ENCODE measurements at places on chromosomes 5 and 9. TPM values are rescaled to one million over a fixed set of nuclear protein-coding genes. Genes with fewer than 3 reads are reported as not detected.

DNA sequence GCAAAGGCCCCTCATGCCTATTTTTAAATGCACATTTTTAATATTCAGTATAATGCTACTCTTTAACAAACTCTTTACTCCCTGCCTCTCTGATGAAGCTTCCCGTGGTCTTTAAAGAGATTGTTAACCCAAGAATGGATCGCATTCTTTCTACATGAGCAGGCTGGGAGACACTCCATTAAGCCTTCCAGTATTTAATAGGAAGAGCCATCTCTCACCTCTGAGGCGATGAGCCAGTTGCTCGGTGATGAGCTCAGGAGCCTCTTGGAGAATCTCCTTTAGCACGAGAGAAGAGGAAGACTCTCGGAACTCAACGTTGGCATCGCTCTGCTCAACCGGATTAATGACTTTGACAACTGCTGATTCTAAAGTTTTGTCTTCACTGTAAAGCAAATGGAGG is 59.6 kb downstream of the PRUNE2 start:
- DNase-seq = no peak

GRCh38 chr5:1831677-1832313 is 30.6 kb downstream of the NDUFS6 start:
- no peak for DNase-seq

- DNase-seq = no peak
Observed at GRCh38 chr5:98217138-98217537, 556.3 kb upstream of the RGMB start.

- no peak for DNase-seq
Observed at GRCh38 chr5:160363211-160363610, 7.2 kb downstream of the C1QTNF2 start.

CBY3 gene
- total RNA-seq = 1.3 TPM

DNA sequence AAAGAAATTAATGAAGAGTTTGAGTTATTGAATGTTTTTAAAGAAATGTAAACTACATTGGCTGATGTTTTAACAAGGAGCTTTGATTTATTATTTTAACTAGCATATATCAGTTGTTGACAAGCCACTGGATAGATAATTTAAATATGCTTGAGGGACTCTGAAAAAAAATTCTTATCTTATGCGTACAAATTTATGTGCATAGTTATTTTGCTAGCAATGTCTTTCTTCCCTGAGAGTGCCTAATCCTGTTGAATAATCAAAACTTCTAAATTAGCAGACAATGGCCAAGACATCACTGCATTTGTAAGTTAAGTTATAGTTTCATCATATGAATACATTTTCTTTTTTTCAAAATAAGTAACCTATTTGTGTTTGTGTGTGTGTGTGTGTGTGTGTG is 342.3 kb downstream of the MED10 start:
- DNase-seq = no peak

GRCh38 chr9:120643061-120643460 is 63.1 kb upstream of the CDK5RAP2 start:
- no peak for DNase-seq

DNA sequence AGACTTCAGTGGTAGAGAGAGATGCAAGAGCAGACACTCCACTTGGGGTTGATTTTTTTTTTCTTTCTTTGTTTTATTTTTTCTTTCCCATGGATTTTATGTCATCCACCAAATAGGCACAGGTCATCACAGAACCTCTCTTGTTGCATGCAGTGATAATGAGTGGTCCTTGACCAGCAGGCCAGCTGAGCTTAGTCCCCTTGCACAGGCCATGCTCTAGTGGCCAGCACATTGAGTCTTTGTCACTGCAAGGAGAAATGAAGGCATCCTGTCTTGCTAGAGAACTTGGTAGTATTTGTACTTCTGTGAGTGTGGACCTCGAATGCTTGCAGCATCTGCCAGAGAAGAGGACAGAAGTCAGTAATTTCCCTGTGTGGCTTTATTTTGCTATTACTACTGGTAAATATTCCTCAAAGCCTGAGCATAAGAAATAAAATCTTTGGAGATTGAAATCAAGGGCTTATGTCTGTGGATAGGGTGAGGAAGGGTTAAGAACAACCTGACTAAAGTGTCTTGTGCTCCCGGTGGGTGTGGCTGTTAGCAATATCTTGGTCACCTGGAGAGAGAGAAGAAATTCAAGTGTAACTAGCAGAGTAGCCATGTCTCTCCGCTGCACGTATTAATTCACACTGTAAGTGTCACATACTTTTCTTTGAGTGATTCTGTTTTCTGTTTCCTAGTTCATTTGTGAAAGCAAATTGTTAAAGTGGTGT is 45.3 kb upstream of the NCS1 start:
- DNase-seq = no peak

HCN1 gene
- total RNA-seq = not detected

DNA sequence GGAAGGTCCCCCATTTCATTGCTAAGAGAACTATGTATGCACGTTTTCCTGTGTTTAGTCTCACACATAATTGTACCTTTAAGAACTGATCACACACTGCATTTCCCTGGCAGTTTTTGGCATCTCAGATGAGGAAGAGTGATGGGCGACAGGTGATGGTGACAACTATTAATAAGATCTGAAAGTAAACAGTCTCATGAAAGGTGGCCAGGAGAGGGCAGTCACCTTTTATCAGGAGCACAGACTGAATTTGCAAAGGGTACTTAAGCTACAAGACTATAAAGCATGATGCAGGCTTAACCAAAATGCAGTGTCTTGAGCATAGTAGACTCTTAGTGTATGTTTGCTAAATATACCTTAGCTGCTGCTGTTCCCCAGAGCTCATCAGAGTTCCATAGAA is 91.5 kb downstream of the GHR start:
- no peak for DNase-seq

- no peak for DNase-seq
Observed at GRCh38 chr9:119180897-119181296, 188.3 kb downstream of the BRINP1 start.

FBP2 gene
- total RNA-seq = not detected

SLC4A9 gene
- 0.35 TPM for total RNA-seq

GRCh38 chr9:87958591-87958990 is 15.7 kb downstream of the CDK20 start:
- no peak for DNase-seq

GRCh38 chr5:180816608-180817534 is 14.3 kb upstream of the MGAT1 start:
- no peak for DNase-seq

DNA sequence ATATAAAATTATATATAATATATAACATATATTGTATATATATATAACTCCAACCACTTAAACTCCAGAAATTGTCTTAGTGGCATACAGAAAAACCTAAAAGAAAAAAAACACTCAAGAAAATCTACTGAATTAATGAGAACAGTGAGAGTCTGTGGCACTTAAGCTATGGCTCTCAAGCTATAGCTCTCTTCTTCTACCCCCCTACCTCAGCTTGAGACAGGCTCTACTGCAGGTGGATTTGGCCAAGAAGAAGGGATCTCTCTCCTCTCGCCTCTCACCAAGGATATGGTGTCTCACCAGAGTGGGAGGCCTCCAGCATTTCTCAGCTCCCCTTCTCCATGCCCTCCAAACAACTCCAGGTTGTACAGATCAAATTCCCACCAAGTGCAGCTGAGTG is 64.5 kb upstream of the DAB2 start:
- DNase-seq = no peak

DNA sequence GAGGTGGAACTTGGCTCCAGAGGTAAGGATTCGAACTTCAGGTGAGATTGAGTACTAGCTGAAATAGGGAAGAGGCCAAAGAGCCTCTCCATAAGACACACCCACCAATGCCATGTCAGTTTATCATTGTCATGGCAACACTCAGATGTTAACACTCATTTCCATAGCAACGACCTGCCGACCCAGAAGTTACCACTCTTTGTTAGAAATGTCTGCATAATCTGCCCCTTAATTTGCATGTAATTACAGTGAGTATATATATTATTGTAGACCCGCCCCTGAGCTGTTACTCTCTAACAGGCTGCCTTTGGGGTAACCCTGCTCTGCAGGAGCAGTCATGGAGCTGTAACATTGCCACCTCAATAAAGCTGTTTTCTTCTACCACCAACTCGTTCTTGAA is 10.2 kb upstream of the NTRK2 start:
- DNase-seq = no peak

SPINK4 gene
- total RNA-seq = 2.1 TPM

DNA sequence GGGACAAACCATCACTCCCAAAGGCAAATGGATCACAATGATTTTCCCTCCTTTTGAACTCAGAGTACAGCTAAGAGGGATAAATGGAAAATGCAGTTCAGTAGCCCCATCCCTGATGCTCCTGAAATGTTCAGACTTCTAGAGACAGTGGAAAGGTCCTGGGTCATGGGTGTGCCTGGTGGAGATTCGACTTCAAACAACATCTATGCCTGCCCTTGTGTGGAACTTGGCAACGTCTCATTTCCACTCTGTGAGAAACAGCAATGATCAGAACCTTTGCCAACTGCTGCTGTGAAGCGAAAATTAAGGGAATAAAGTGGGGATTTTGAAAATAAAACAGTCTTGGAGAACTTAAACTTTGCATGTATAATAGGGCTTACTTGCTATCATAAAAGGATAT is 778.1 kb downstream of the SEMA5A start:
- no peak for DNase-seq

- no peak for DNase-seq
Observed at GRCh38 chr9:15697446-15697851, 144.6 kb downstream of the CCDC171 start.

- no peak for DNase-seq
Observed at GRCh38 chr5:130966990-130967525, 198.0 kb downstream of the HINT1 start.

GRCh38 chr5:38367410-38367809 is 109.1 kb downstream of the EGFLAM start:
- no peak for DNase-seq

DNA sequence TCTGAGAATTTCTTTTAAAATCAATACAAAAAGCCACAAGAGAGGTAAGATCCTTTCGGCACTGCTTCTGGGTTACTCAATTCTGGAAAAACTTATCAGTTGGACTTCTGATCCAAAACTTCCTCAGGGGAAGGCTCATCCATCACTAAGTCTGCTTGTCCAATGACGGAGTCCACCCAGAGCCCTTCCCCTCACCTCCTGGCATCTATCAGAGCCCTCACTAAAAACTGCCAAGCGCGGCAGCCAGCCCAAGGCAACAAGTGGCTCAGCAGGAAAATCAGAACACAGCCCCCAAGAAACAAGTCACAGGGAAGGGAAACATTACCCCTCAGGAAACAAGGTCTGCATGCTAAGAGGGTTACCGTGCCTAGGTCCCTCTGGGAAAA is 869 bp upstream of the ESM1 start:
- no peak for DNase-seq

SLC36A2 gene
- not detected for total RNA-seq

MYO10 gene
- 67.6 TPM for total RNA-seq

- DNase-seq = no peak
Observed at GRCh38 chr9:73844135-73844534, 653.0 kb upstream of the RORB start.

- no peak for DNase-seq
Observed at GRCh38 chr5:20832204-20833080, 844.4 kb upstream of the CDH18 start.

GRCh38 chr9:137670391-137671195 is 51.8 kb downstream of the EHMT1 start:
- DNase-seq = no peak

DNA sequence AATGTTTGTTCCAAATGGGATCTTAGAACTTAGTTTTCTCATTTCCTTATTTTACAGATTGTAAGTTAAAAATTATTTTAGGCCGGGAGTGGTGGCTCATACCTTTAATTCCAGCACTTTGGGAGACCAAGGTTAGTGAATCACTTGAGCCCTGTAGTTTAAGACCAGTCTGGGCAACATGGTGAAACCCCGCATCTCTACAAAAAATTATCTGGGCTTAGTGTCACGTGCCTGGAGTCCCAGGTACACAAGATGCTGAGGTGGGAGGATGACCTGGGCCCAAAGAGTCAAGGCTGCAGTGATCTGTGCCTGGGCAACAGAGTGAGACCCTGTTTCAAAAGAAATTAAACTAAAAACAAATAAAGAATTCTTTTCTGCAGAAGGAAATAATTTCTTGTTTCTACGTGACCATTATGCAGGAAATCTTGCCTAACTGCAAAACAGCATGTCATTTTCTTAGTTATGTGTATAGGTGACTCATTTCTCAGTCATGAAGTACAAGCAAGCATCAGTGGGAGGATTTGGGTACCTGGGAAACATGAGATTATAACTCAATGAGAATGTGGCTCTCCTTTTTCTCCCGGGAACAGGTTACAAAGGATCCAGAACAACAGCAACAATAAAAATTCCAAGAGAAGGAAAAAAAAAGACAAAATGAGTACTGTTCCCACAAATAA is 375.1 kb upstream of the ST8SIA4 start:
- DNase-seq = no peak

GRCh38 chr5:133831491-133832224 is 136.8 kb downstream of the C5orf15 start:
- no peak for DNase-seq

DNA sequence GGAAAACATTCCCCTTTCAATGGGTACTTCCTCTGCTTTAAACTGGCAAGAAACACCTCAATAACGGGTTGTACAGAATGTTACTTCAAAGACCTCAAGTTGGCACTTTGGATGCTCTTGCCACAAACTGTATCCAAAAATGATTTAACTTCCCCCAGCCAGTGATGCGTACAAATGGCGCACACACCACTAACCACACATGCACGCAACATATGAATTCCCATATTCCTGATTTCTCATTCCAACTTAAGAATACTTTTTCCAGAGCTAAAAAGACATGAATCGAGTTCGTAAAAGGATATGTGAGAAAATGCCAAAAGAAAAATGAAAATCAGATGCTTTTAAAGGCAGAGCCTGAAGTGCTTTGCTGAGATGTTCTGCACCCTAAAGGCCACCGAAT is 388.0 kb upstream of the PIK3R1 start:
- no peak for DNase-seq

DOCK2 gene
- total RNA-seq = 0.09 TPM

GRCh38 chr9:22813529-22813928 is 366.9 kb downstream of the DMRTA1 start:
- no peak for DNase-seq

DNA sequence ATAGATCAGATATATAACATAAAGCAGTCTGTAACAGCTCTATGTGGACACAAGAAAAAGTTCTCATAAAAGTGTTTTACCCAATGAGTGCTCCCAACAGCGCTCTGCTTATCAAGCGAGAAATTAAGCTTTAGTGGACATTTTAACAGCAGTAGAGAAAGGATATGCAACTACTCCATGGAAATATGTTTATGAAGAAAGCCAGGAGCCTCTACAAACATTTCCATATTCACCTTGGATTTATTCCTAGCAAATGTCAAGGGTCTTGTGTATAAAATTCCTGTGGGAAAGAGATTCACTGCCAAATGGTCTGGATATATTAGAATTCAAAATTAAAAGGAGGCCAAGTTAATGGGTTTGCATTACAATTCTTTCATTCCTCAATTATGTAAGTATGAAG is 66.5 kb downstream of the DTWD2 start:
- DNase-seq = no peak

DNA sequence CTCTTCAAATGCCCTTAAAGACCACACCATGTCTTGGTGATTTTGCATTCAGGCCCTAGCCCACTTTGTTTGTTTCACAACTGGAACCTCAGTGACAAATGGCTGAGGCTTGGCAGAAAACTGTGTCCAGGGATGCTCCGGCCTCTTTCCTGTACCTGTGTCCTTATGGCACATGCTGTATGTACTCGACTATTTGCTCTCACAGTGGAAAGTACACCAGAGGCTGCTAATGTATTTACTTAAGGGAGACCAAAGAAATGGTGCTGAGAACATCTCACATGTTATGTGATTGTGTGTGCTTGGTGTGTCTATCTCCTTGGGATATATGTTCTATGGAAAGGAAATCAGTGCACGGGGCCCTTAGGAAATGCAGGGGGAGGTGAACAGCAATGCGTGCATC is 263.3 kb downstream of the GADD45G start:
- DNase-seq = no peak

AQP7 gene
- total RNA-seq = 2.4 TPM

TPRN gene
- total RNA-seq = 37.7 TPM

GGTA1 gene
- not detected for total RNA-seq
